Activated CD4-positive, alpha-beta T cell treated with anti-CD3 and anti-CD28 coated beads, Interleukin-2, amount 50 U/mL, for 4 hours (primary cell): ENCODE measurements at places on chromosomes 3 and 15.

GRCh38 chr15:81216422-81216821, 19.7 kb downstream of the IL16 start:
- DNase-seq: no peak

- DNase-seq: no peak
These were observed 460.2 kb downstream of the OCA2 start for GRCh38 chr15:27638958-27639357.

DNA sequence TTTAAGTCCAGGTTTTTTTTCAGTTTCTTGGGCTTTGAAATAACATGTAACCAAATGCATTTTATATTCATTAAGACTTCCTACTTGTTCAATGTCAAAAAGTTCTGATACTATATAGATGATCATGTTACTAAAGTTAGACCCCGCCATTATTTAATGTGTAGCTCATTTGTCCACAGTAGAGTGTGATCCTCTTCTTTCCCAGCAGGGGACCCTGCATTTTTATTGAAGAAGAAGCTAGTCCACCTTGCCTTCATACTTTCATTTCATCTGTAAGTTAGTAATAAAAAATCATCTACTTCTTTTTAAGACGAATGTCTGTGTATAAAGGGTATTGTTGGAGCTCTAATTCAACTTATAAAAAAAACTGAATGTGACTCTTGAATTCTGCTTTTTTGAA, 404.6 kb downstream of the SI start:
- DNase-seq: no peak

DNA sequence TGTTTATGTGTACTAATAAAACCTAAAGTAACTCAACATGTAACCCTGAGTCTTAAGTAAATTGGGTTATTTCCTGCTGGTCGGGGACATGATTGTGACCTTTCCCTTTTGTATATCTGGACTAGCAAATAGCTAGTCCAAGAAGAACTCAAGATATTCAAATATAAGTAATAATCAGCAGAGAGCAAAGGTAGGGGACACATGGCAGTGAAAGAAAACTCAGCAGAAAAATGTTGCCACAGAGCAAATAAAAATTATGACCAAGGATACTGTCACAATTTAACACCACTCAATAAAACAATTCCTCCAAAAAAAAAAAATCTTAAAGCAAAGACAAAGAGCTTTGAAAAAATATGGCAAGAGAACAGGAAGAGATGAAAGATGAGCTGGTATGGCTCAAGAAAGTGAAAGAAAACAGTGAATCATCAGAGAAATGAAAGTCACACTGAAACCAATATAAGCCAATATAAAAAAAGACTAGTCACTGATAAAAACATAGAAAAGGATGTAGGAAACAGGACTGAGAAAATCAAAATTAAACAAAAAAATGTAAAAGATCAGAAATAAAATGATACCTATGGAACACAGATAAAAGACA, 43.4 kb downstream of the HLTF start:
- no peak for DNase-seq

DNA sequence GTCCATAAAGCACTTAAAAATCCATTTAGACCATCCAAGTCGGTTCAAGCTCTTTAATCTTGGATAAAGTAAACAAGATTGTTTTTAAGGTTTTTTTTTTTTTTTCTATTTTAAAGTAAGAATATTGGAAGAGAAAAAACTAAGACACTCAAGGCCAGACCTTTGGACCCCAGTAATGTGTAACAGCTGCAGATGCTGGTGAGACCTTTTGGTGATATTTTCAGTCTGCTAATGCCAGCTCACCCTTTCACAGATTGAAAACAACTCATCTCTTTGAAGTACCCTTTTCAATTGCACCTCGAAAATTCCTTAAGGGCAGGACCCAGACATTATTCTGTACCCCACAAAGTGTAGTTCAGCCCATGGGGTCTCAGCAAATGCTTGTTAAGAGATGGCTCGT, 260.7 kb upstream of the CTNNB1 start:
- DNase-seq: no peak
